ENCODE measurements at places on chromosomes 3 and 15. TPM values are rescaled to one million over a fixed set of nuclear protein-coding genes. Genes with fewer than 3 reads are reported as not detected.

NRROS gene
- 43.4 TPM for total RNA-seq

GLCE gene
- 3.7 TPM for total RNA-seq

PARP14 gene
- total RNA-seq, result 120 TPM

SCAANT1 gene
- total RNA-seq, result not detected

GPR149 gene
- total RNA-seq, result not detected

SLC28A2 gene
- total RNA-seq, result not detected

STRC gene
- 0.42 TPM for total RNA-seq

AQP9 gene
- 144 TPM for total RNA-seq

ADPRH gene
- total RNA-seq, result 4.5 TPM

ARGFX gene
- not detected for total RNA-seq

TM4SF1 gene
- 0.84 TPM for total RNA-seq

SKOR1 gene
- 1.9 TPM for total RNA-seq

ITPKA gene
- 0.10 TPM for total RNA-seq

AZI2 gene
- total RNA-seq, result 29.2 TPM

GRM2 gene
- total RNA-seq, result 1.6 TPM

CCR1 gene
- total RNA-seq, result 60.7 TPM

DCLK3 gene
- under 0.01 TPM for total RNA-seq

MESP2 gene
- not detected for total RNA-seq
